Vagina (tissue), 2 donors: ENCODE measurements at places on chromosomes 5 and 9. TPM values are rescaled to one million over a fixed set of nuclear protein-coding genes. Genes with fewer than 3 reads are reported as not detected.
A peak's percentile ranks its signal among the peaks of the same experiment; 100 is the strongest.

SERF1A gene
- 7.6 TPM for total RNA-seq

UNC5A gene
- not detected for total RNA-seq

- H3K36me3 ChIP-seq, result no peaks in the 10 kb centered on the region
- H3K4me3 ChIP-seq, result no peak overlapping the region
- no peak for DNase-seq
- no peaks in the 10 kb centered on the region for H3K4me1 ChIP-seq
- H3K27ac ChIP-seq, result no peak overlapping the region
These were observed 93.0 kb downstream of the CEMIP2 start for GRCh38 chr9:71675105-71675856.

DNA sequence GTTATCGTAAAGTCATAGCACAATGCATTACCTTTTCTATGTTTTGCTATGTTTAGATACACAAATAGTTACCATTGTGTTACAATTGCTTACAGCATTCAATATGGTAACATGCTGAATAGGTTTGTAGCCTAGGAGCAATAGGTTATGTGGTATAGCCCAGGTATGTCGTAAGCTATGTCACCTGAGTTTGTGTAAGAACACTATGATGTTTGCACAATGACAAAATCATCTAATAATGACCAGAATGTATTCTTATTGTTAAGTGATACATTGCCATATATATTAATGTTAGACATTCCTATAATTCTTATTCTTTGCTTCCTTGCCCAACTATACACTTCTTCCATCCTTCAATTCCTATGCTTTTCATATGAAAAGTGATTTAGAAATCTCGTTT is 18.2 kb upstream of the DAB2 start:
- no peaks in the 10 kb centered on the region for H3K27me3 ChIP-seq
- peaks cover 9% of the 10 kb centered on the region for H3K4me1 ChIP-seq
- H3K4me3 ChIP-seq, result no peak overlapping the region
- no peaks in the 10 kb centered on the region for H3K36me3 ChIP-seq
- no peak for DNase-seq
- H3K27ac ChIP-seq, result no peak overlapping the region

DNA sequence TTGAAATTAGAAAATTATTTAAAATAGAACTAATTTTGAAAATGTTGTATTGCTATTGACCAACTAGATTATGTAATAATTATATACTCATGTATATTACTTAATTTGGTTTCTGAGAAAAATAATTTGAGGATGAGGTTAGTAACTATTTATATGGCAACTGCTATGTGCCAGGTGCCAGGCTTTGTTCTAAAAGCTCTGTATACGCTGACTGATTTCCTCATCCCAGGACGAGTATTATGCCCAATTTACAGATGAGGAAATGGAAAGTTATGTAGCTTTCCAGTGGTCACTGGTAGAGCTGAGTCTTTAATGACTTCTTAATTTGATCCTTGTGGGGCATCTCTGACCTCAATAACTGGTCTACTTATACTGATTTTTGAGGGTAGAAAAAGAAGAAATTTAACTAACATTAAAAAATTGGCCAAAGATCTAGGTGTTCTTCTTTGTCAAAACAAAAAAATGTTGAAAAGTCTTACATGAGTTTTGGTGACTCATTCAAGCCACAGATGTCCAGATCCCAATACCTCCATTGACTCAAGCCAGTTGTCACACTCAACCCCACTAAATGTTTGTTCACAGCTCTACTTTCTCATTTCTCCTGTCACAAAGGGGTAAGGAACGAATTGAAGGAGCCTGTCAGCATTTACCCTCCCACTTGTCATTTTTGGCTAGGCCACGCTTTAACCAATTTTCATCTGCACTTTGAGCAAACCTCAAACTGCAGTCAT is 228.1 kb upstream of the MEF2C start:
- no peak overlapping the region for H3K4me3 ChIP-seq
- H3K4me1 ChIP-seq, result no peaks in the 10 kb centered on the region
- H3K27me3 ChIP-seq, result no peaks in the 10 kb centered on the region
- H3K27ac ChIP-seq, result no peak overlapping the region
- no peaks in the 10 kb centered on the region for H3K36me3 ChIP-seq
- no peak for DNase-seq

IL7R gene
- 69.7 TPM for total RNA-seq

GRCh38 chr5:57539281-57539701 is 56.7 kb upstream of the ACTBL2 start:
- no peak overlapping the region for H3K4me3 ChIP-seq
- H3K4me1 ChIP-seq, result peaks cover 6% of the 10 kb centered on the region
- H3K27me3 ChIP-seq, result no peaks in the 10 kb centered on the region
- peak overlapping the region; percentile 4 for H3K27ac ChIP-seq
- no peaks in the 10 kb centered on the region for H3K36me3 ChIP-seq
